Stromal cell of bone marrow (primary cell): ENCODE measurements at places on chromosomes 6 and 20.

DNA sequence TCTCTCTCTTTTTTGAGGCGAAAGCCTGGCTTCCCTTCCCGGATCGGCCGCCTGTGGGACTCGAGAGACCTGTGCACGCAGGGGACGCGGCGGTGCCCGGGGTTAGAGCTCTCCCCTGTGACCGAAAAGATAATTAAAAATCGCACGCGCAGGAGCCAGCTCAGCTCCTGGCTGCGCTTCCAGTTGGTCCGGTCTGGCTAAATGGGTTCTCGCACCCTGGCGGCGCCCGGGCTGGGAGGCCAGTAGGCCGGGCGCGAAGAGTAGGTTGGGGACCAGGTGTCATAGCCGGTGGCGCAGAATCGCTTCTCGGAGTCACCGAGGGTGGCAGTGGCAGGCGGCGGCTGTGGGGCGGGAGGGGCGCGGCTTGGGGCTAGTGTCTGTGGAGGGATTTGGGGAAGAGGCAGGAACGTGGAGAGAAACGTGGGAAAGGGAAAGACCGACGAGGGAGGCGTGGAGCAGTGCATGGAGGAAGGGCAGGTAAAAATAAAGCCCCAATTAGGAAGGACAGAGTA is 41.9 kb upstream of the SUPT3H start:
- DNase-seq: no peak

GRCh38 chr6:29967379-29968010 is 25.2 kb downstream of the HLA-A start:
- no peak for DNase-seq

DNA sequence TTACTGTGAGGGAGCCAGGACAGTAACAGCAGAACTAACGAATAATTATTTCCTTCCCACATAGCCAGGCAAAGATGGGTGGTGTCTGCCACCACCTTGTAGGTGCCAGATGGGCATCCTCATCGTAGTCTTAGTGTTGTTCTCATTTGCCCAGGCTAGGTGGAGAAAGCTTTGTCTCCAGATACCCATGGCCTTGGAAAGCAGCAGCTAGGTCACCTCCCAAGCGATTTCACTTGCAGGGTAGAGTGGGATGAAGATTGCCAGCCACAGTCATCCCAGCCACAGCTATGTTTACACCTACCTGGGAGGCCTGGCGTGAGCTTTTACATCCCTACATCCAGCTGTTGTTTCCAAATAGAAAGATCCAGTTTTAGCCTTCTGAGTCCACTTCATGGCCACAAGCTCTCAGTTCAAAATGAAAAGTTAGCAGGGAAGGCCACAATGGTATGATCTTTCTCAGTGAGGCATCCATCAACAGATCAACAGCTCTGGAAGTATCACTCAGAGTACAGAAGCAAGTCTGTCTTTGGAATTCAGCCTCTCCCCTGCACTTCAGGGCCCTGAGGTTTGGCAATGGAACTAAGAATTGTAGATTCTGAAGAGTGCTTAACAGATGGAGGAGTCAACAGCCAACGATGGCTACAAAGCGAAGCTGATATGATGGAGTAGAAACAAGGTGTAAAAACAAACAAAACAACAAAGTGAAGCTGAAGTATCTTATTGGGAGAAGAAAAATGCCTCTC is 11.0 kb upstream of the SNRPC start:
- no peak for DNase-seq

DNA sequence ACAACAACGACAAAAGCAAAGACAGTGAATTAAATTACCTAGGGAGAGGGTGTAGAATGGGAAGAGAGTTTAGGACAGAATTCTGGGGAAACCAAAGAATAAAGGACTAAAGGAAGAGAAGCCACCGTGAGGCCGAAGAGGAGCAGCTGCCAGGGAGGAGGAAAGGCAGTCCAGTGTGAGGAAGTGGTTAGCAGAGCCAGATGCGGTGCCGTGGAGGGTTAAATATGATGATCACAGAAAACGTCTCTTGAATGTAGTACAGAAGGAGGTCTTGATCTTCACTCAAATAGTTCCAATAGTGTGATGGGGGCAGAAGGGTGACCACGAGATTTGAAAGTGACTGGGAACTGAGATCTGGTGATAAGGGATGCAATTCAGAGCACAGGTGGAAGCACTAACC is 67.7 kb downstream of the TMEM244 start:
- no peak for DNase-seq

DNA sequence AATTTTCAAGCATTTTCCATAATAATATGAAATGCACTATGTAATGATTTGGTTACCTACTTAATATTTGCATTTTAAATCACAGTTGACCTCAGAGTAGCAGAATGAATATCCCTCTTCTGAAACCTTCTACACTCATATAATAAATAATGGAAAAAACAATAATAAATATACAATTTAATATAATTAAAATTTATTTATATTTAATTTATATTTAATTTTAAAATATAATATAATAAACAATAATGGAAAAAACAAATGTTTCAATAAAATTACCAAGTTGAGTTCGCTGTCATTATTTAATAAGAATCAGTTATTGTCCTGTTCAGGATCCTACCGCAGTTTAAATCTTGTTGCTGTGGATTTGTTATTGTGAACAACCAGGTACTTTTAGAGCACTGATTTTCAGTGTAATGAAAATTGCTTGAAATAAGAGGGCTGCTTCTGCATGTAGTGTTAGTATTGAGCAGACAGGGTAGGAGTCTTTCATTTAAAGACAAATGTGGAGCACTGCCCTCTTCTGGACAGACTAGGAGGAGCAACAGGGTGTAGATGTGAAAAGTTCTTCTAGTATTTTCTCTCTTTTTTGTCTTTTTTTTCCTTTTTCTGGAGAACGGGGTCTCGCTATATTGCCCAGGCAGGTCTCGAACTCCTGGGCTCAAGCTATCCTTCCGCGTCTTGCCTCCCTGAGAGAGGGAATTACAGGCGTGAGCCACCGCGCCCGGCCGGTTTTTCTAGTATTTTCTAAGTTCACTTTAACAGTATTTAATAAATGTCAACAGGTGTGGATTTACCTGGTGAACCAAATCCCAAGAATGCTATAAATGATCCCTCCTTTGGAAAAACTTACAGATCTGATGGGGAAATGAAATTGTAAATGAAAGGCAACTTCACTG is 13.6 kb downstream of the TRAPPC3L start:
- DNase-seq: peak; percentile 62

DNA sequence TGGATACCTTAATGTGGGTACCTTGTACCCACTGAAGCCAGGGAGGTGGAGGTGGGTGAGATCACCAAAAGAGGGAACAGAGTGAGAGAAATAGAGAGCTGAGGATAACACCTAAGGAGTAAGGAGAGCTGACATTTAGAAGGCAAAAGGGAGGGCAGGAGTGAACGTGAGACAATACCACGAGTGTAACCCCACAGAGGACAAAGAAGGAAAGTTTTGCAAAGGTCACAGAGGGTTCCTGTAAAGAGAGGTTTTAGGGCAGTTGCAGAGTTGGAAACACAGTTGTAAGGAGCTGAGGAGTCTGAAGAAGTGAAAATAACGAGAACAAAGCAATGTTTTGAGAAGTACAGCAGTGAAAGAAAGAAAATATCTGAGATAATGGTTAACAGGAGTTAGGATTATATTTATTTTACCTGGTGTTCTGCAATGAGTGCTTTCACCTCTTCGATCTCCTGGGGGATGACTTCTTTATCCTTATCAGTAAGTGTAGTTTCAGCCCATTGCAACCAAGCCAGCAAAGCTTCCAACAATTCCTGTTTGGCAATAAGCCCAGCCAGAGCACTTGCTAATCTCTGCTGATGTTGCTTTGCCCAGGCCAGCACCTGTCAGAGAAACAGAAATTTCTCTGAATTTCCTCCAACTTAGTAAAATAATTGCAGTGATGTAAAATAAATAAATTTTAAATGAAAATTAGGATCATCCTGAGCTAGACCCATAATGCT is 166.8 kb downstream of the DST start:
- no peak for DNase-seq

DNA sequence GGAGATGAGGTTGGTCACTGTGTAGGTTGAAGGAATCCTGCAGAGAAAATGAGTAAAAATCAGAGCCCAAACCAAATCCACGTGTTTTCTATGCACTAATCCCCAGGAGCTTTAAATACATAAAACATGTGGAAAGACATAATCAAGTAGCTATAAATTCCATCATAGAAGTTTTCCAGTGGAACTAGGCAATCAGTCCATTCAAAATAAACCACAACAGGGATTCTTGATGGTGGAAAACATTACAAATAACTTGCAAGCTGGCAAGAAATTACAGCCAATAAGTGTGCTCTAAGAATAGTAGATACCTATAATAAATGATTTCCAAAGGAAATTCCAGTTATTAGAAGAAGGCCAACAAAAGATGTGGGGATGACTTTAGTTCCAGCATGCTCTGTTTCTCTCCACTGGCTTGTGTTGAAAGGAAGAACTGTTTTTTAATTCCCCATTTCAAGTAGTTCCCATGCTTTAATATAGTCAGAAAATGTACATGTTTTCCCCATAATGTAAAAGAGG is 49.8 kb upstream of the ADGRG6 start:
- no peak for DNase-seq

GRCh38 chr6:128415387-128415786 is 105.0 kb downstream of the PTPRK start:
- DNase-seq: no peak

- DNase-seq: no peak
These were observed 70.9 kb downstream of the SCAND1 start for GRCh38 chr20:35883336-35883777.

DNA sequence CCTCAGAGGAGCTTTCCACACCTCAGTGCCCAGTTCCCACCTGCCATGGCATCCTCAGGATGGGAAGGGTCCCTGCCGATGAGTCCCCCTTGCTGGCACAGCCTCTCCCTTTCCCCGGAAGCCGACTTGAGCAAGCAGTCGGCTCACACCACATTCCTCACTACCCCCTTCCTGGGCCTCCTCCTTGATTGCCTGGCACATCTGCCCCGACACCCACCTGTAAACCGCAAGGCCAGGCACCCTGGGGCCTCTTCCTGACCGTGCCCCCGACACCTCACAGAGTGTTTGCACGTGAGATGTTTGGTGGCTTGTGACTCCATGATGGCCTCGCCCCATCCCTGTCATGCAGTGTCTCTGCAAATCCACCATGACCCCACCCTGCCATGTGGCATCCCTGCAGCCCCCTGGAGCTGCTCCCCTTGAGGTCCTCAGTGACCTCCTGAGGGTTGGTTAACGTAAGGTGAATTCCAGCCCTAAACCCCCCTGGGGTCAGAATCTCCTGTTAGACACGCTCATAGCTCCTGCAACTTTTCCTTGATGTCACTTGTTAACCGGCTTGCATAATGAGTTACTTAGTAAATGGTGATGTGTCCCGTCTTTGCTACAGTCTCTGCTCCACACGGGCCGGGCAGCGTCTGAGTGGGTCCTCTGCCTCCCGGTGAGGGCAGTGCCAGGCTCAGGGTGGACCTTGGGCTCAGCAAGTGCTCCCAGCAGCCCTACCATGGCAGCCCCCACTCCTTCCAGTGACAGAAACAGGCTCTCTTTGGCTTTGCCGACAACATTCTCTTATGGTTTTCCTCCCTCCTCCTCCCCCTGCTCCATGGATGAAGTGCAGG is 115.9 kb upstream of the FRMD1 start:
- DNase-seq: no peak

GRCh38 chr6:100381111-100381510 is 83.6 kb downstream of the SIM1 start:
- DNase-seq: no peak

GRCh38 chr6:45880676-45881075 is 135.0 kb downstream of the CLIC5 start:
- DNase-seq: no peak

- peak; percentile 4 for DNase-seq
These were observed 223.2 kb upstream of the TSHZ2 start for GRCh38 chr20:52748990-52749389.

GRCh38 chr6:41733707-41734665 is 1.4 kb downstream of the TFEB start:
- DNase-seq: peak; percentile 29

DNA sequence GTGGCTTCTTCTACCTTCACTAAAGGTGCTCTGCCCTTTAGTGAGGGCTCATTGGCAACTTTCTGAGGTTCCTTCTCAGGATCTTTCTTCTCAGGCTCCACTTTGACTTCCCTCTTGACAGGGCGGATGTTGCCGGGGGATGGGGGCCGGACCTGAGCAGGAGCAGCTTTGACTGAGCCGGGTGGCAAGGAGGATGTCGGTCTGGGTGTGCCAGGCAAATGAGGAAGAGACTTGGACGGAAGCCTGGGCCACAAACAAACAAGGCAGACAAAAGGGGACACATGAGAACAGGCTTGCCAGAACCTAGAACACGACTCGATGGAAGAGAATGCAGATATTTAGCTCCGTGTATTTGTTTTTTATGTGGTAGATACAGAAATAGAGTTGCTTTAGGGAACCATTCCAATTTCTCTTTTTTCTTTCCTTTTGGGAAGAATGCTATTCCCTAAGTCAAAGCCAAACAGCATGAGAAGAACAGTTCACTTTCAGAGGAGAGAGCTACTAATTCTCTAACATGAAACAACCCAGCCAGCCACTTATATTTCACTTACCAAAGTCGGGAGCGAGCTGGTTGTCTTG is 76.2 kb upstream of the BCLAF1 start:
- DNase-seq: no peak

- DNase-seq: no peak
These were observed 1.2 kb upstream of the ZNF184 start for GRCh38 chr6:27474172-27474465.

DNA sequence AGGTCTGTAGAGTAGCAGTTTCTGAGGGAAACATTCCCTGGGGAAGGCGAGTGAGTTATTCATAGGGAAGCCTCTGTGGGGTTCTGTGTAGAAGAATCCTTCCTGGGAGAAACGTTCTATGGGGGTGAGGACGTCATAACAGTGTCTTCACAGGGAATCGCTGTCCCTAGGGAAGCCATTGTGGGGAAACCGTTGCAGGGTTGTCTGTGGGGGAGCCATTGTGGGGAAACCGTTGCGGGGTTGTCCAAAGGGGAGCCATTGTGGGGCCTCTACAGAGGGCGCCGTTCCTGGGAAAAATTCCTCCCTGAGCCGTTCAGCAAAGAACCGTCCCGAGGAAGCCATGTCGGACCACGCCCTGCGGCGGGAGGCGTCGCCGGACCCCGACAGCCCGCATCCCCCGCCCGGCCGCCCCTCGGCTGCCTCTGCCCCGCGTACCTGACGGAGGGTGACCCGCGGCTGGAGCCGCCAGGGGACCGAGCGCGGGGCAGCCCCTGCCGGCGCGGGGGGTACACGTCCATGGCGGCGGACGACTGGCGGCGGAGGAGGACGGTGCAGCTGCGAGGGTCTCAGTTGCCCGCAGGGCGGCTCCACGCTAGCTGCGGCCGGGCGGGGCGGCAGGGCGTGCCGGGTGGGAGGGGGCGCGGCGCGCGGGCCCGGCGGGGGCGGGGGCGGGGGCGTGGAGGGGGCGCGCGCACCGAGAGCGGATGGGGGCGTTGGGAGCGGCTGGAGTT is at the start of gene DNAAF9:
TSS of gene DNAAF9 (minus strand) at position 630 of the 731 bp plus-strand sequence. CDS start at position 518, 112 bp downstream.
- DNase-seq: peak; percentile 35

GRCh38 chr6:112049026-112049799 is 4.7 kb upstream of the CCN6 start:
- DNase-seq: no peak

GRCh38 chr6:34207695-34208443 is 28.8 kb upstream of the HMGA1 start:
- no peak for DNase-seq

- DNase-seq: peak; percentile 90
These were observed 38.6 kb downstream of the GHRH start for GRCh38 chr20:37223053-37223452.
